ENCODE measurements at places on chromosomes 4 and X.

- DNase-seq = peak; percentile 72
Measured at GRCh38 chr4:142405021-142405694, 440.9 kb downstream of the INPP4B start.

DNA sequence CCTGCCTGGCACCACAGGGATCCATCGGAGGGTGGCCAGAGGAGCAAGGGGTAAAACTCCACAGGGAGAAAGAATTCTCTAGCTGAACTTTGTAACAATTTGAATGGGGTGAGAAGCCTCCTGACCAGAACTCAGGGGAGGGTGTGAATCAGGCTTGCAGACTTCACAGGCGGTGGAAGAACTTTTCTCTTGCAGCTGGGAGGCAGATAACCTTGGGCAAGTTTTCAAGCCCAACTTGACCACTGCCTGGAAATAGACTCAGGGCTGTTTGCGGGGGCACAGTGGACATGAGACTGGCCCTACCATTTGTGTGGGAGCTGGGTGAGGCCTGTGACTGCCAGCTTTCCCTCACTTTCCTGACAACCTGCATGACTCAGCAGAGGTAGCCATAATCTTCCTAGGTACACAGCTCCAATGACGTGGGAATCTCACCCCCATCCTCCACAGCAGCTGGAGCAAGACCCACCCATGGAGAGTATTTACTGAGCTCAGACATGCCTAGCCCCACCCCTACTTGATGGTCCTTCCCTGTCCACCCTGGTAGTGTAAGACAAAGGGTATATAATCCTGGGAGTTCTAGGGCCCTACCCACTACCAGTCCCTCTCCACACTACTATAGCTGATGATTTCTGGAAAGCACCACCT lies 210.0 kb upstream of the AGTR2 start:
- no peak for DNase-seq

DNA sequence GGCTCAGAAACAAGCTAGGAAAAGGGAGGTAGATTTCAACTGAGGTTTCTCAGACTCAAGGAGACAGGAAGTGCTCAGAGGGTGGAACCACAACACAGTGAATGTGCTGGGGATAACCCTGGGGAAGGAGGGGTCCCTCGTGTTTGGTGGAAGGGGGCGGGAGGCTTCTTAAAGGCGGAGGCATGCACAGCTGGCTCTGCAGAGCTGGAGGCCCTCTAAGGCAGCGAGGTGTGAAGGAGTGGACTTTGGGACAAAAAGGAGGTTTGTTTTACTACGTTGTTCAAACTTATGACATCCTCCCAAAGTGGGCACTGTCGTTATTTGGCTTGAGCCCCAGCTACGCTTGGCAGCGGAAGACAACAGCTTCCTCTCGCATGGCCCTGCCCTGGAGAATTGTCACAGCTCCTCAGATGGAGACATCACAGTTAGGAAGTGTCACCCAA lies 21.7 kb upstream of the MTM1 start:
- DNase-seq = no peak

- no peak for DNase-seq
Measured at GRCh38 chr4:156771171-156771837, 200.3 kb downstream of the PDGFC start.

DNA sequence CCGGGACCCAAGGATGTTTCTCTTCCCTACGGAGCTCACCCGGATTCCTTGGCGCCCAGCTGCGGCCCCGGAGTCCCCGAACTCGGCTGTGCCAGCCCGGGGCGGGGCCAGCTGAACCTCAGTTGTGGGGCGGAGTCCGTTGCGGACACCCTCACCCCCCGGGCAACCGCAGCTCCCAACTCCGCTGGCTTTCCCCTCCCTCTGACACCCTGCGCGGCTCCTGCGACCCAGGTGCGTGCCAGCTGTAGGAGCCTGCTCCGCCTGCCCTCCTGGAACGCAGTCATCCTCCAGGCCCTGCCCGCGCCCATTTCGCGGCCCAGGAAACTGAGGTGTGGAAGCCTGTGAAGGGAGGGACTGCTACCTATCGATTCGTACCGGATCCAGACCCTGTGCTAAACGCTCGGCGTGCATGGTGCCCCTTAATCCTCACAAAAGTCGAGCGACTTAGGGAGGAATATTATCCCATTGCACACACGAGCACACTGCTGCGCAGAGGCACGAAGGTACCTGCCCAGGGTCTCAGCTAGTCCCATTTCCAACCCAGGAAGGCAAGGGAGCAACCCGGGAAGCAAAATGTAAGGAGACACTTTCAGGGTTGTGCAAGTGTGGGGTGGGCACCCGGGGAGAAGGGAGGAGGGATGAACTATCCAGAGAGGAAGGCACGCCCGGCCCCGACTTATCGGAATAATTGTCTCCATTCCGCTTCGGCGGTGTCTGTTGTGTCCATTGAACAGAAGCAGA lies 12.3 kb downstream of the MSX1 start:
- no peak for DNase-seq

DNA sequence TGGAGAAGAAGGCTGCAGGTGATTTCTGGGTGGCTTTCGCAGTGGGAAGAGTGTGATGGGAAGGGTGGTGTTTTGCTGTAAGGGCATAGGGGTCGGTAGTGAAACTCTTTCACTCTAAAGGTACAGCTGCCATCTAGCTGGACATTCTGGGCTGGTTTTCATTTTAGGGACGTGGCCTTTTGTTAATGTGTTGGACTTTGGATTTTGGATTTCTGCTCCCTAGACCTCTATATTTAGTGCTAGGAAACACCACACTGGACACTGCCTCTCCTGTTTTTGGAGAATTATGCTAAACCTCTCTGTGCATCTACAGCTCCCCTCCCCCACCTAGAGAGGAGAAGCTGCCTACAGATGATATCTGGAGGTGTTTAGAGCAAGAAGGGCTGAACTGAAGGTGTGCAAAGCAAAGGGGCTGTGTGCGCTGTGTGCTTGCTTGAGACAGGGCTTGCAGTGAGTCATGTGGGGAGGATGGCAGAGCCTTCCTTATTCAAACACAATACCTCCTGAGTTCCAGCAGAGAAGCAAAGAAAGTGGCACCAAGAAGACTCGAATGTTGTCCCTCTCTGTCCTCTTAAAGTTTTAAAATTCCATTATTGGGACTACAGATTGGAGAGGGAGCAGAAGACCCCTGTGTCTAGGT lies 47.9 kb downstream of the STARD8 start:
- DNase-seq = peak; percentile 5

DNA sequence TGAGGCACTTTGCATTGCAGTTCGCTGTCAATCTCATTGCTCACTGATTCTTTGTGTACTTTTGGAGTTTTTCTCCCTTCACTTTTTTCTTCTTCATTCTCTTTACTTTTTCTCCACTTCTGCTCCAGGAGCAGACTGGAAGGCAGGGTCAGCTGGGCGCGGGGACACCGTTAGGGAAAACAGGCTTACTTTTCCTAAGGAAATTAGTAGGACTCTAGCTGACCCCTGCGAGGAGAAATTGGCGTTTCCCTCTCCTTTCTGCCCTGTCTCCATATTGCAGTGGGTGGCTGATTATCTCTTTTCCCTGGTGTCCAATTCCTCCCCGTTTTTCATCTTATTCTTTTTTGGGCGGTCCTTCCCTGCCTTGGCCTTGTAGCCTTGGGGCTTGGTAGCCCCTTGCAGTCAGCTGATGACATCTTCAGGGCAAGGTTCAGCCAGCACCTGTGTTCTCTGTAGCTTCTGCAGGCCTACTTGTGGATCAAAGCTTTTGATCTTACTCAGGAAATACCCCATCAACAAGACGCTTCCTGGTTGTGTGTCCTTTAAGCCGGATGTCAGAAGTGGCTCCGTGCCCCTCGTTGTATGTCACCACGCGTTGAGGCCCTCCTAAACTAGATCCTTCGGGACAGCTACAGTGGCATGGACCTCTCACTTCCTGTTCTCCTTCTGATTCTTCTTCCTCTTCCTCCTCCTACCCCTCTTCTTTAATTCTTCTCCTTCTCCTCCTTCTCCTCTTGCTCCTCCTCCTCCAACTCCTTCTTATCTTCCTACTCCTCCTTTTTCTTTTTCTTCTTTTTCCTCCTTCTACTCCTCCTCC lies 36.1 kb downstream of the NBDY start:
- DNase-seq = no peak
